Activated CD4-positive, CD25-positive, alpha-beta regulatory T cell (primary cell): ENCODE measurements at places on chromosomes 1 and 21.

GRCh38 chr21:44701541-44701940, 4.6 kb downstream of the KRTAP10-12 start:
- no peak for DNase-seq

- no peak for DNase-seq
Measured at GRCh38 chr1:230864441-230864840, 3.9 kb downstream of the C1orf198 start.

- no peak for DNase-seq
Measured at GRCh38 chr1:182217071-182217470, 155.6 kb upstream of the ZNF648 start.

- DNase-seq = peak; percentile 84
Measured at GRCh38 chr1:23530747-23531561, at the start of gene E2F2. E2F2 (minus strand) TSS chr1:23531233; CDS start chr1:23530793, 440 bp downstream.

DNA sequence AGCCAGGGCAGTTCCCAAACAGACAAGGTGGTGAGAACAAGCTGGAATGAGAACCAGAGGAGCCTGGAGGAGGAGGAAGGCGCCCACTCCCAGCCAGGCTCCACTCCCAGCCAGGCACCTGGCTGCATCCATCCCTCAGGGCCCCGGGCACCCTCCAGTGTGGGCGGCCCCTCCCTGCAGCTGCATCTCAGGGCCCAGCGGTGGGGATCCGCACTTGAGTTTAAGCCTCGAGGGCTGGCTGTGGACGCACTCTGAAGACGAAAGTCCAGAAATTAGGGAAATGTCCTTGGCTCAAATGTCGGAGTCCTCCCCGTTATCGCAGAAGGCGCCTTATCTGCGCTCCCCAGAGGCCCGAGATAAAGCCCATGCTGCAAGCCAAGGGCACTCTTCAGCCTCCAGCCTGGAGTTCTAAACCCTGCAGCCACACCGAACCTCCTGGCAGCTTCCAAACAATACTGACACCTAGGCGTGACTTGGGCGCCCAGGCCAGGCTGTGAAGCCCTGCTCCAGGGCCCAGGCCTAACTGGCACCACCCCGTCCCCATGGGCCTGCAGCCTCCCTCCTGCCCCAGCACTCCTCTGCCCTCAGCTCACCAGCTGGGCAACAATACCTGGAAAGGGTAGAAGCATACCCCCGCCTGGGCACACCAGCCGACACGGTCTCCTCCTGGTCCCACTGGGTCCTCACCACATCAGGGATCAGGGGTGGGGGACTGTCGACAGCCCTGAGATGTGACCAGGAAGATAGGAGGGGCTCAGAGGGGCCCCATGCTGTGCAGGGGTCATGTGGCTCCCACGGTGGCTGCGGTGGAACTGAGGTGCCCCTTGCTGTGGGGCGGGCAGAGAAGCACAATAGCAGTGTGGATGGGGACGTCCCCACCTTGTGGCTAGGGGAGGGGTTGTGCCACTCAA, 184.8 kb upstream of the VAMP3 start:
- DNase-seq = no peak

GRCh38 chr1:151443846-151444782, 15.2 kb downstream of the POGZ start:
- DNase-seq = peak; percentile 13

DNA sequence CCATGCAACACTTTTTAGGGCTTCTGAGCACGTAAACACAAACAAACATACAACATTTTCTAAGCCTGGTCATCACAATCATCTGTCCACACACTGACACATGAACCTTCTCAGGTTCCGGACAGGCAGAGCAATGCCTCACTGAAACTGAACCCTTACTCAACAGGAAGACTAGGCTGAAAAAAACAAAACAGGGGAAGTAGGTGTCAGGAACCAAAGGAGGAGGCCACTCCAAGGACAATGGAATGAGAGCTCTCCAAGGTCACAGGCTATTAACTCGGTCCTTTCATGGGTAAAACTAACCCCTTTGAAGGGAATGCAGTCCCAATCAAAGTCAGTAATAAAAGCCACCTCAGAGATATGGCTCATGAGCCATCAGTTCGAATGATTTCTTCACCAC, 76.6 kb downstream of the FAM78B start:
- no peak for DNase-seq

GRCh38 chr1:110674337-110675059, at the start of gene KCNA3:
KCNA3 (minus strand) TSS chr1:110674940; CDS start chr1:110674809, 131 bp downstream.
- peak; percentile 47 for DNase-seq

DNA sequence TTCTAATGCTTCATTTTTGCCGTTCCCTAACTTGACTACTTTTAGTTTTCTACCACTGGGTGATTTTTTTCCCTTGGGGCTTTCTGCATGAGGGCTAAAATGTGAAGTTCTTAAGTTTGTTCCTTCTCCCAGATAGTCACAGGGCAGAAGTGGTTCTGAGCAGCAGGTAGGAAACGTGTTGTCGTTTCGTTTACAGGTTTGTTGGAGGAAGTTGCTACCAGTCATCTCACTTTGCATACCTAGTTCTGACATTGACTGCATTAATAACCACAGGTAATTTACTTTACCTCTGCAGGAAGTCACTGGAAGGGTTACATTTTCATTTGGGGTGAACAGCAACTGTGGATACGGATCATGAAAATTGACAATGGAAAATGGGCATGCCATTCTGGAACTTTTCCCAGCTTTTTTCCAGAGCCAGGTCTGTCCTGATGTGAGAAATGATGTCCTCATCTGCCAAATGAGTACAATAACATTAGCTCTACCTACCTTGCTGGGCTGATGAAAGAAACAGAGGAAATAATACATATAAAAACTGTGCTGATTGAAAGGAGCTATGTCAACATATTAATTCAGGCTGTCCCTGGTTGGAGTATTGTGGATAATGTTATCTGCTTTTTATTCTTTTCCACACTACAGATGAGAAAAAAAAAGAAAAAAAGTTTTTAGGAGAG, 94.2 kb downstream of the DISC1 start:
- DNase-seq = no peak

GRCh38 chr1:241308471-241308870, 48.5 kb downstream of the RGS7 start:
- DNase-seq = no peak

- DNase-seq = no peak
Measured at GRCh38 chr1:237411621-237412020, 369.6 kb downstream of the RYR2 start.
